Activated naive CD8-positive, alpha-beta T cell treated with anti-CD3 and anti-CD28 coated beads, Interleukin-2, amount 50 U/mL, for 16 hours (primary cell): ENCODE measurements at places on chromosomes 11 and 22.

GRCh38 chr11:1536065-1536843, 35.8 kb downstream of the DUSP8 start:
- no peak for DNase-seq

DNA sequence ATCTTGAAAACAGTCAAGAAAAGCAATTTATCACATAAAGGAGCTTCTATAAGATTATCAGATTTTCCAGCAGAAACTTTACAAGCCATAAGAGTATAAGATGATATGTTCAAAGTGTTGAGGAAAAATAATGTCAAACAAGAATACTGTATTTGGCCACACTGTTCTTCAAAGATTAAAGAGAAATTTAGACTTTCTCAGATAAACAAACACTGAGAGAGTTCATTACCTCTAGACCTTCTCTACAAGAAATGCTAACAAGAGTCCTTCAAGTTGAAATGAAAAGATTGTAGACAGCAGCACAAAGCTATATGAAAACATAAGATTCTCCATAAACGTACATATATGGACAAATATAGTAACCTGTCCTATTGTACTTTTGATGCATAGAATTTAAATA, 8.0 kb upstream of the MTMR2 start:
- no peak for DNase-seq

- DNase-seq, result no peak
Observed at GRCh38 chr22:17998913-17999312, 25.4 kb downstream of the MICAL3 start.

DNA sequence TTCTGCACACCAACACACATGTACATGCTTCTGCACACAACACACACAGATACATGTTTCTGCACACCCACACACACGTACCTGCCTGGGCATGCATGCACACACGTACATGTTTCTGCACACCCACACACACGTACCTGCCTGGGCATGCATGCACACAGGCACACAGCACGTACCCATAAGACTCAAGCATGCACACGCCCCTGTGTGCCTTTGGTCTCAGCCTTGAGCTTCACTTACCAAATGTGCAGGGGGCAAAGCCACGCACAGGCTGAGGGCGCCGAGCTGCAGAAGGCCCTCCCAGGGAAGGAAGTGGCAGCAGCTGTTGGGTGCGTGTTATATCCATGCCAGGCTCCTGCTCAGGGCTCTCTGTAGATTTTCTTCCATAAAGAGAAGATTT, 34.7 kb upstream of the SMIM38 start:
- DNase-seq, result no peak

DNA sequence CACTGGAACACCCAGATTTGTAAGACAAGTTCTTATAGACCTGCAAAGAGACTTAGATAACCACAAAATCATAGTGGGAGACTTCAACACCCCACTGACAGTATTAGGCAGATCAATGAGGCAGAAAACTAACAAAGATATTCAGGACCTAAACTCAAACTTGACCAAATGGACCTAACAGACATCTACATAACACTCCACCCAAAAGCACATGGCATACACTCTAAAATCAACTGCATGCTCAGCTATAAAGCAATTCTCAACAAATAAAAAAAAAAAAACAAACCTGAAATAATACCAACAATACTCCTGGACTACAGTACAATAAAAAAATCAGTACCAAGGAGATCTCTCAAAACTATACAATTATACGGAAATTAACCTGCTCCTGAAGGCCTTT, 115.0 kb downstream of the FDX1 start:
- no peak for DNase-seq

DNA sequence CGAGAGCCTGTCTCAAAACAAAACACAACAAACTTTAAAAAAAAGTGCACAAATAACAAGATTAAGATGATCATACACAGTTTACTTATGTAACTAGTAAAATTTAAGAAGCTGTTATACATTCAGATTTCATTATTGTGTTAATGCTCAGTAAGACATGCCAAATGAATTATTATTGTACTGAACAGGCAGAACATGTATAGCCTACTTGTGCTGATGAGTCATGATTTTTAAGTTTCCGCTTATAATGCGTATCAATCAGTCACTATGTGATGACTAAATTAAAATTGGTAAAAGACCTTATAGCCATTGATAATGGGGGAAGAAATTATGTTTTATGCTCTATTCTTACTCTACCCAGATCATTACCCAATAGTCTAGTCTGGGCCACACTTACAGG, 20.5 kb upstream of the EXPH5 start:
- DNase-seq, result no peak

DNA sequence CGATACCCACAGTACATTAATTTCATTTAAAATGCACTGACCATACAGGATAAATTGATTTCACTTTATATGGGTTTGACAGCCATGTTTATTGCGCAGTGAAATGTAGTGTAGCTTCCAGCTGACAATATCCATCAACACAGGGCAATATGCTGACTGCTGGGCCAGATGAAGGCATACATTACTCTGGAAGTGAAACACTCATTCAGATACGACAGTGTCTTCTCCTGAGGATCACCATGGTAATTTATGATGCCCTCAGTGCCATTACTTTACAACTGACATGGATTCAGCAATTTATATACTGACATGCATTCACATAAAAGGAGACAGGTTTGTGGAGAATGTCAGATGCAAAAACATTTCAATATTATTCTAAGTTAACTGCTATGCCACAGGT, 365.1 kb downstream of the SOX6 start:
- DNase-seq, result no peak

DNA sequence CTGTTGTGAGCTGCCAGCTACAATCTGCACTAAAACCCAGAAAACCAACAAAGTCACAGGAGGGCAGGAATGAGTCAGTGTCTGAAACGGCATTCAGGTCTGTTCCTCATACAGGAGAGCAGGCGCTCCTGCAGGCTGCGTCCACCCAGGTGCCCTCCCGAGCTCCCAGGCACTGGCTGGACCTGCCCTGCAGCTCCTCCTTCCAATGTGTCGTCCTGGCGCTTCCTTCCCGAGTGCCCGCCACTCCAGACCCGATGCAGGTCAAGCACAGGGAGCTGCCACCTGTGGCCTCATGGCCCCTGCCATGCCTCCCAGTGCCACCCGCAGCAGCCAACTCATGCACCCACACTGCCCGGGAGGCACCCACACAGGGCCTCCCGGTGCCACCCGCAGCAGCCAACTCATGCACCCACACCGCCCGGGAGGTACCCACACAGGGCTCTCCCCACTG, 12.0 kb downstream of the BRD1 start:
- DNase-seq, result no peak

GRCh38 chr11:11312738-11313137, 40.3 kb downstream of the CSNK2A3 start:
- DNase-seq, result no peak

GRCh38 chr11:32139896-32140520, 49.1 kb downstream of the RCN1 start:
- no peak for DNase-seq

DNA sequence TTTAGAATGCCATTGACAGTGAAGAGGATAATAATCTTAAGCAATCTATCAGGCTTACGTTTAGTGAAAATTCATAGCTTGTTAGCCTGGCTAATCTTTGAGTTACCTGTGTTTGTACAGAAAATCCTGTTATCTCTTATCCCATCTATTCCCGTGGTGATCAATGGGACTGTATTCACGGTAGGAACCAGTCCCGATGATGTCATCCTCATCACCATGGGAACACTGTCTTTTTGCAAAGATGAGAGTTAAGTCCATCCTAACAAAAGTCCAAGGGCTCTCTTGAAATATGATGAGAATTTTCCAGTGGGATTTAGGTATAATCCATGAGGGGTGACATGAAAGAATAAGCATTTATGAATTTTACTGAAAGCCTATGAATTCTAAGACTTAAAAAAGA, 762.2 kb downstream of the ETS1 start:
- no peak for DNase-seq

DNA sequence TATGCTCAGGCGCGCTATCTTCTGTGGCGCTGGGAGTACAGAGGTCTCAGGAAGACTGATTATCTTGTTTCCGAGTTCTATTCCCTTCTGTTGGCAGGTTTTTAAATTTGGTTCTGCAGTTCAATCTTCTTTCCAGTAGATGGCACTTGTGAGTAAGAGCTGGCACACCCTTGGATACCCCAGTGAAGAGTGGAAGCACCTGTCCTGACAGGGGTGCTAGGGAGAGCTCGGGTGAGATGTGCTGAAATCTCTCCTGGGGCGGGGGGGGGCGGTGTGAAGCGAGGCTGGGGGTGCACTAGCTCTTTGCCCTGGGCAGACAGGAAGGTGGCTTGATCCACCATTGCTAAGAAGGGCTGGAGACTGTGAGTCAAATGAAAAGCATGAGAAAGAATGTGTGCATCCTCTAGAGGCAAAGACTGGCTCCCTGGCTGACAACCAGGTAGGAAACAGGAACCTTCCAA, 679.9 kb upstream of the CCDC179 start:
- DNase-seq, result no peak

- DNase-seq, result no peak
Observed at GRCh38 chr11:15434529-15434928, 319.8 kb downstream of the INSC start.

- DNase-seq, result no peak
Observed at GRCh38 chr22:29269230-29269604, 1.1 kb downstream of the EWSR1 start.

GRCh38 chr11:126113963-126114362, 51.3 kb upstream of the CDON start:
- no peak for DNase-seq

DNA sequence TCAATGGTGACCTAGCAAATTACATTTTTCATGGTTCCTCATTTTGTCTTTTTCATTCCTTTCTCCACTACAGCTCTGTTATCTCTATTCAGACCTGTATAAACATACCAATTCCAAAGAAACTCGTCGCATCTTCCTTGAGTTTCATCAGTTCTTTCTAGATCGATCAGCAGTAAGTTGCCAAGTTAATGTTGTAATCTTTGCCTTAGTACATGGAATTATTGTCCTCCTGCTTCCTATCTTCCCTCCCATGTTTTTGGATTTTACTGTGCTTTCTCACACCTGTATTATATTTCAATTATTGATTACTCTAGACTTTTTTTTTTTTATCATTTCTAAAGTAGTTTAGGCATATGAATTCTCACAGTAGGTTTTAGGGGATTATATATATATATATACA, 69.5 kb upstream of the GRIK4 start:
- DNase-seq, result no peak

GRCh38 chr11:26849036-26849435, 127.2 kb upstream of the SLC5A12 start:
- no peak for DNase-seq

DNA sequence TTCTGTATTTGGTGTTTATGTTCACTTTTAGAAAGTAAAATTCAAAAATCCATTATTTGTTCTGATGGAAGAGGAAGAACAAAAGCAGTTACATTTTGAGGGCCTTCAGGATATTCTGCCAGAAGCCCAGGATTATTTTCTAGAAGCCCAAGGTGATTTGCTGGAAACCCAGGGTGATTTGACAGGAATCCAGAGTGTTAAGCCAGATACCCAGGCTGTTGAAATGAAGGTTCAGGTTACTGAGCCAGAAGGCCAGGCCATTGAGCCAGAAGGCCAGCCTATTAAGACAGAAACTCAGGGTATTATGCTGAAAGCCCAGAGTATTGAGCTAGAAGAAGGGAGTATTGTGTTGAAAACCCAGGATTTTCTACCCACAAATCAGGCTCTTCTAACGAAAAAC, 33.1 kb downstream of the CCDC15 start:
- DNase-seq, result no peak

DNA sequence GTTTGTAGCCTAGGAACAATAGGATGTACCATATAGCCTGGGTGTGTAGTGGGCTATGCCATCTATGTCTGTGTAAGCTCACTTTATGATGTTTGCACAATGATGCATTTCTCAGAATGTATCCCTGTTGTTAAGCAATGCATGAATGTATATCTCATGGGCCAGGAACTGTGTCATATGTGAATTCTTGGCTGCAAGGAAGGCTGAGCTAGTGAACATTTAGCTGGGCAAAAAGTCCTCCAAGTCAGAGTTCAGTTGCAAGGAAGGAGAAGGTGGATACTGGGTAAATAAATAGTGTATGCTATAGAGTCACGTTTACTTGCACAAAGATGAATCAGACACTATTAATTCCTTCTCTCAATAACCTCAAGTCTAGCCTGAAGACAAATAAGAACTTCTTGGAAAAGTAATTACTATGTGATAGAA, 136.1 kb downstream of the EHF start:
- DNase-seq, result no peak

DNA sequence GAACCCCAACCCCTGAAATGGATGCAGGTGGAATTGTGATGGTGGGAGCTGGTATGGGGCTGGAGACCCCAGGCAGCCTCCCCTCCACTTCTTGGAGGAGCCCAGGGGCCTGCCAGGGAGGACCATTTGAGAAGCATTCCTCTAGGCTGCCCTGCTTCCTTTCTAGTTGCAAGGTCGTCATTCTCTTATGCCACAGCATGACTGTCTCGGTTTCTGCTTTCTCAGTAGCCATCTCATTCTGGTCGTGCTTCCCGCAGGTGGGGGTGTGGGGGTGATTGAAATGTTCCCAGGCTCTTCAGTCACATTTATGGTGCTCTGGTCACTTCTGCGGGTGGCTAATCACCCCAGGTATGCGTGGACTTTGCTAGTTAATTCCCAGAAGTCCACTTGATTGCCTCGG, 223.7 kb upstream of the TBCEL start:
- DNase-seq, result no peak
